ENCODE measurements at places on chromosomes 2 and 18.

- DNase-seq: no peak
Observed at GRCh38 chr2:173513107-173513727, 158.5 kb downstream of the CDCA7 start.

- DNase-seq: no peak
Observed at GRCh38 chr2:5530011-5530696, 162.0 kb upstream of the SOX11 start.

GRCh38 chr18:7855671-7856070 is 288.6 kb downstream of the PTPRM start:
- no peak for DNase-seq

DNA sequence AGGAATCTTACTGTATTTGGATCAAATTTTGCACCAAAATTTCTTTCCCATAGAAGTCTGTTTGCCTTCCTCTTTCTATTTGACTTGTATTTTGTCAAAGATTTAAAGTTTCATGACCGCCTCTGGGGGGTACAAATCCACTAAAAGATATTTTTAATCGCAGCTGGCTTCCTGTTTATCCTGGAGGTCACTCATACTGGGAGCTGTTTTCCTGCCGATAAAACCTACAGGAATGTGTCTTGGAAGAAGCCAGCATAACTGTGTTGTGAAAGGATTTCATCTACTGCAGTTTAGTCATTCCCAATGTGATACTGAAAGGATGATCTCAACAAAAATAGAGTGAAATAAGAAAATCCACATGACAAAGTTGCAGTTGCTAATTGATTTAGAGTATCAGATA is 184.0 kb downstream of the RIT2 start:
- no peak for DNase-seq

DNA sequence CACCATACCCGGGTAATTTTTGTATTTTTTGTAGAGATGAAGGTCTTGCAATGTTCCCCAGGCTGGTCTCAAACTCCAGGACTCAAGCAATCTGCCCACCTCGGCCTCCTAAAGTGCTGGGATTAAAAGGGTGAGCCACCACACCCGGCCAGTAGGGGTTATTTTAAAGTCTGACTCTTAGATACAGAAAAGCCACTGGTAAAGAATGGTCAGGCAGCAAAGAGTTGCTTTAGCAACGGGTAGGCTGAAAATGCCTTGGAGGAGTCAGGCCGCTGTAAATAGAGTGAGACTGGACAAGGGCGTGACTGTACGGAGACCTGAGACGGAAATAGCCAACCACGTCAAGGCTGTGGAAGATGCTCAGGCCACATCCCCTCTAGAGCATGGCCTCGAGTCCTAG is 54.2 kb downstream of the ACKR3 start:
- no peak for DNase-seq

GRCh38 chr2:155913356-155913755 is 419.2 kb downstream of the NR4A2 start:
- no peak for DNase-seq

DNA sequence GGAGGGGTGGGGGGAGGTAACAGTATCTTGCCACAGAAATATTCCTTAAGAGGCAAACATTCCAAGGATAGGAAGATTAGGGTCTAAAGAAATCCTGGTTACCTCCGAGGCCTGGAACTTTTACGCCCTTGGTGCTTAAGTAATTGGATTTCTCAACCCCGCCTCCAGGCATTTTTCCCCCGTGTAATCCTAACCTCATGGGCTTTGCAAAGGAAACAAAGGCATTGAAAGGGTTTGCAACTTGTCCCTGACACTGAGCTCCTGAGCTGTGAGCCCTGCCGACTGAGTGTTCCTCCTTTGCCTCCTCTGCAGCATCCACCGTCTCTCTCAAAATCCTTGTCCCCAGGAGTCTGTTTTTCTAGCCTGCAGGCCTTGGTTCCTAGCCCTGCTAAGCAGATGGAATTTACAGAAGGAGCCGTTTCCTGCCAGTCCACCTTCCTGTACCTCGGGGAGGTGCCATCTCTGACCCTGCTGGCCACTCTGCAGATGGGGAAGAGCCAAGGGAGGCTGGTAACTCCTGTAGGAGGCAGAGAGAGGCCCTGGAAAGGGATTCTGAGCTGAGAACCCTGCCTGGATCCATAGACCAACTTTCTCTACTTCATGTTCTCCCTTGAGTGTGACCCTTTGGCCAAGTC is 24.2 kb downstream of the TET3 start:
- no peak for DNase-seq
